B cell (primary cell): ENCODE measurements at places on chromosomes 5 and 9. TPM values are rescaled to one million over a fixed set of nuclear protein-coding genes. Genes with fewer than 3 reads are reported as not detected.
A peak's percentile ranks its signal among the peaks of the same experiment; 100 is the strongest.

DNA sequence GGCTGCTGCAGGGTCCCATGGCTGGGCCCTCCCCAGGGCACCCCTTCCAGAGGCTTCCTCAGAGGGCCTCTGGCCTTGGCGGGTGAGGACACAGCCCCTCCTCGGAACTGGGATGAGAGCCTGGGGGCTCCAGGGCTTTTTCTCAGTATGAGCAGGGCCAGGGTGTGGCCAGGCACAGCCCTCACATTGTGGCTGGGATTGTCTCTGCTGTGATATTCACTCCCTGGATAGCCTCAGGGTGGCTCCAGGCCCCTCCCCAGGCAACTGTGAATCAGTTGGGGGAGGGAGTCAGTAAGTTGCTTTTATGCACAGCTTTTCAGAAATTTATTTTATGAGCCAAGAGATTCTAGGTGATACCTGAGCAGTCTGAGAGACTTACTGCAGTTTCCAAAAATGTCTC lies 135.7 kb downstream of the CACNA1B start:
- no peak for DNase-seq

Gene ELAVL2
- not detected in 2 replicates for total RNA-seq

- peak; percentile 20 for DNase-seq
Observed at GRCh38 chr5:66864240-66864884, 268.2 kb downstream of the MAST4 start.

GRCh38 chr5:108801776-108802175 lies 54.1 kb downstream of the FER start:
- no peak for DNase-seq

Gene OTULIN
- total RNA-seq = 60.6 and 64.4 TPM in 2 replicates

Gene MORN5
- total RNA-seq = not detected in 2 replicates

DNA sequence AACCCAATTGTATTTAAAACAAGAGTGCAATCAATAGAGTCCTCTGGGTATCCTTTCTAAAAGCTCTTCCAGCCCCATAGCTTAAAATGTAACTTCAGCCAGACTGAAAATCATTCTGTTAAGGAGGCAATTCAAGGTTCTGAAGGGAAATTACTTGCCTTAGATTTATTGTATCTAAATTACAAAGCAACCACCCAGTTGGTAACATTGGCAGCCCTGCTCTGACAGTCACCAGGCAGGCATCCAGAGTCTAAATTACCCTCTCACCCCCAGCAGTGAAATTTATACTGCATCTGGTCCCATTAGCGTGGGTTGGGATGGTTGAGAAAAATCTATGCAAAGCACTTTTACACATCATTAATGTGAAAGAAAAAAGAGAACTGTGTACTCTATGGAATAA lies 514.7 kb downstream of the MTRR start:
- DNase-seq = no peak

DNA sequence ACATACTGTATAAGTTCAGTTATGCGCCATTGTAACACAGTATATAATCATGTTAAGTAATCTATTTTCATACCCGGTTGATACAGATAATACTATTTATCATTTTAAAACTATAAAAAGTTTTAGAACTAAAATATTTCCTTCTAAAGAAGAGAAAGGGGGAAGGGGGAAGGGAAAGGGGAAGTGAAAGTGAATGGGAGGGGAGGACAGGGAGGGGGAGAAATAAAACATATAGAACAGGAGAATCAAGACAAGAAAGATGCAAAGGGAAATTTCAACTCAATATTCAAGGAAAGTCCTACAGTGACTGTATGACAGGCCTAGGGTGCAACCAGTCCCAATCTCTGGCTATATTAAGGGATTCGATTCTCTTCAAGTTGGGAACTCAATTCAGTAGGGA lies 1278.8 kb downstream of the MAT2B start:
- DNase-seq = peak; percentile 3

DNA sequence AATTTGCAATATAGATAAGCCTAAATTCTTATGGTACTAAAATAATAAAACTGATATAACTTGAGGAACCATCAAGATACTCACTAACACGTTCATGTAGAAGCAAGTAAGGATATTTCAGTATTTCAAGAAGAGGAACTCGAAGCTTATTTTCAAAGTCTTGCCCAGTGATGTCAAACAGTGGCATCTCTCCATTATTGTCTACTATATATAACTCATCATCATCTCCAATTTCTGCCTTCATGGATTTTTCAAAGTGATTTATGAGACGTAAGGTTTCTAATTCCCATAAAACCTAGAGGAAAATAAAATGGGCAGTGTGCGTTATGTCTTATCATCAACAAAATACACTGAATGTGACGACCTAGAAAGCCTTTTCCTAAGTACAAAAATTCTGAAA lies 8.6 kb downstream of the SETX start:
- no peak for DNase-seq

Gene GFPT2
- 1.6 and 2.8 TPM in 2 replicates for total RNA-seq

Gene ORM2
- total RNA-seq = not detected in 2 replicates

- no peak for DNase-seq
Observed at GRCh38 chr5:10229306-10230048, 20.2 kb downstream of the ATPSCKMT start.

GRCh38 chr5:133298447-133298846 lies 246.6 kb downstream of the HSPA4 start:
- no peak for DNase-seq

- no peak for DNase-seq
Observed at GRCh38 chr5:163104464-163104863, 332.9 kb upstream of the CCNG1 start.

Gene NFX1
- 76.3 and 81.5 TPM in 2 replicates for total RNA-seq

Gene LOX
- not detected in 2 replicates for total RNA-seq

Gene GABBR2
- total RNA-seq = not detected in 2 replicates

- DNase-seq = no peak
Observed at GRCh38 chr9:133023117-133023890, 7.5 kb upstream of the GTF3C5 start.

GRCh38 chr5:152987131-152987530 lies 503.3 kb upstream of the GRIA1 start:
- no peak for DNase-seq

Gene SYK
- total RNA-seq = 242 and 251 TPM in 2 replicates

DNA sequence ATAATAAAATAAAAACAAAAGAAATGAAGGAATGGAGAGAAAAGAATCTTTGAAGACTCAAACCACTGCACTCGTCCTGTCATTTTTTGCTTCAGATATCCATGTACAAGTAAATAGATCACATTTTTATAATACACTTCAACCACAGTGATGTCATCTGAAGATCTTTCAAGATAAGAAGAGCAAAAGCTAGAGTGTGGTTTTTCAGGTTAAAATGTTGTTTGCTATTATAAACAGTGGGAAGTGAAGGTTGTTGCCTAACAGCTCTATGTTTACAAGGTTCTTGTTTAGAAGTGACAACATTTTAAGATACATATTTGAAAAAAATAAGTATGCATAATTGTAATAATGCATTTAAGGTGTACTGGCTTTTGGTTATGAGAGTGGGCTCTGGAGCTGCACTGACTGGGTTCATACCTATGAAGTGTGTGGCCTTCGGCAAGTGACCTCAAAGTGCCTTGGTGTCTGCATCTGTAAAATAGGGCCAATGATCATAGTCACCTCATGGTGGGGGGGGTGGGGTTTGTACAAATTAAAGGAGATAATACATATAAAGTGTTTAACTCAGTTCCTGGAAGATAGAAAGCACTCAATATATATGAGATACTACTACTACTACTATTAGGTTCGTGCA lies 45.5 kb upstream of the IL7R start:
- no peak for DNase-seq

DNA sequence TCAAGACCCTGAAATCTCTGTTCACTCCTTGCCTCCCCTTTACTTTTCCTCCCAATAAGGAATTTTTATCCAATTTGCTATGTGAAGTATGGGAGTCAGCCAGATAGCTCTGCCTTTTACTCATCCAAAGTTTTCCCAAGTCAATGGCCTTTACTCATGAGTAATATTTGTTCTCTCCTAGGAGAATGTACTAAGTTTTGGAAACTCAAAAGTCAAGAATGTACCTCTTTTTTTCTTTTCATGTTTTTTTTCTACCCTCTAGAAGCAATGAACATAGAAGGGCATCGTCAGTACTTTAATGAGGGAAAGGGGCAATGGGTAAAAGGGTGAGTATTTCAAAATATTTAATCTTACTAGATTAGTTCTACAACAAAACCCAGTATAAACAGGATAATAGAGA lies 140.2 kb upstream of the SGCD start:
- no peak for DNase-seq

GRCh38 chr5:38299585-38299984 lies 41.2 kb downstream of the EGFLAM start:
- no peak for DNase-seq

GRCh38 chr9:121305269-121305994 lies 37.5 kb downstream of the GSN start:
- no peak for DNase-seq

DNA sequence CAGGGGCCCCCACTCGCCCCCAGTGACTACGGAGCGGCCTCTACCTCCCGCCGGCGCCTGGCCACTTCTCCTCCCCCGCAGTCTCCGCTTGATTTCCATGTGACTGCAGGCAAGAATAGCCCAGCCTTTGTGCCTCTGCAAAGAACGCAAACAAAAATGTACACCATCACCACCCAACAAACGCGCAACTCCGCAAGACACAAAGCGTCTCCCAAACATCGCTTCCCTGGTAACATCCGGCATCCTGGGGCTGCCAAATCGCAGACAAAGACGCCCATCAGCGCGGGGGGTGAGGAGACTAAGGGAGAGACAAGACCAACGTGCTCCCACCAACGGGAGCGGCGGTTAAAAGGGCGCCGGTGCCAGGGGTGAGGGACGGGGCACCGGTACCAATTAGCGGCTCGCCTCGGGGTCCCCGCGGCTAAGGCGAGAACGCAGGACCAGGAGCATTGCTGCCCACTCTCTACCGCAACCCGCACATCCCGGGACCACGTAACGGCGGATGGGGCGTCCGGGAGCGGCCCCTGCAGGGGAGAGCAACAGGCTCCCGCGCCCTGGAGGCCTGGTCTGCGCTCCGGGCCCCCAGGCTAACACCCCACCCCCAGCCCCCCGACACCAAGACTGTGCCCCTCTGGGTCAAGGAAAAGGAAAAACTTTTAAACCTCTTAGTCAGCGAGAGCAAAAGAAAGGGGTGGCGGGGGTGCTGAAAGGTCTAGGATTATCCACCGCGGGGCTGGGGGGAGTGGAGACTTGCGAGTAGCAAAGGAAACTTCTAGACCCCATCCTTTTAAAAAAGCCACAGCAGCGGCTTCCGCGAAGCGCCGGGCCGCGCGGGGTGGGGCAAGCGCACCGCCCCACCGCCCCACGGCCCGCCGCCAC lies 885 bp downstream of the MPDZ start:
- DNase-seq = no peak
